ENCODE measurements at places on chromosomes 2 and 18.

DNA sequence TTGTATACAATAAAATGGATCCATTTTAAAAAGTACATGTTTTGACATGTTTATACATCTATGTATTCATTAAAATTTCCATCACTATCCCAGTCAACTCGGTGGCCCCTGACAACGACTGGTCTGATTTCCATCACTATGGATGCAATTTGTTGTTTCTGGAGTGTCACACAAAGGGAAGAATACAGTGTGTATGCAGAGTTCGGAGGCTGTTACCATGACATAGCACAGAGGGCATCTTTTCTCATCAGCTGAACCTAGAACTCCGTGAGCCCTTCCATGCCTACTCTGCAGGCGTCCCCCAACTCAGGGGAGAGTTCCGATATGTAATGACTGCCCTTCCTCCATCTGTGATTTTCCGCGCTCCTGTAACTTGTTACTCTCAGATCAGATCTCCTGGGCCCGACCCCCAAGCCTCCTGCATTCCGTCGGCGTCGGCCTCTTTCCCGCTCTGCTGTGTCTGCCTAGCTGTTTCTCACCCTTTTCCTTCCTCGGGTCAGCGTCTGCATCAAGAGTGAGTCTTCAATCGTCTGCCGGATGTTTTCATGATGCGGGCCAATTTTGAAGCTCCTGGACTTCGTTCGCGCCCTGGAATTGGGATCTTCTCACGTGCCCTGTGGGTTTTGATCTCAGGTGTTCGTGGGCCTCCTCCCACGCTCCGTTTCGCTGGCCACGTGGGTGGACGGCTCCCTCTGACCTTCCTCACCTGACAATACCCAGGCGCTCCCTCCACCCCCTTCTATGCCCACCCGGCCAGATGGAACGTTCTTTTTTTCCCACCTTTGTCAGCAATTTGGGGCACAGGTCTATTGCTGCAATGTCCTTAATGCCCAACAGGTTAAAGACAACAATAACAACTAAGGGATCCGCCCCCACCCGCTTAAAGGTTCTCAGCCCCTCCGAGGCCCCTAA is 161.0 kb downstream of the TWIST2 start:
- DNase-seq, result no peak

DNA sequence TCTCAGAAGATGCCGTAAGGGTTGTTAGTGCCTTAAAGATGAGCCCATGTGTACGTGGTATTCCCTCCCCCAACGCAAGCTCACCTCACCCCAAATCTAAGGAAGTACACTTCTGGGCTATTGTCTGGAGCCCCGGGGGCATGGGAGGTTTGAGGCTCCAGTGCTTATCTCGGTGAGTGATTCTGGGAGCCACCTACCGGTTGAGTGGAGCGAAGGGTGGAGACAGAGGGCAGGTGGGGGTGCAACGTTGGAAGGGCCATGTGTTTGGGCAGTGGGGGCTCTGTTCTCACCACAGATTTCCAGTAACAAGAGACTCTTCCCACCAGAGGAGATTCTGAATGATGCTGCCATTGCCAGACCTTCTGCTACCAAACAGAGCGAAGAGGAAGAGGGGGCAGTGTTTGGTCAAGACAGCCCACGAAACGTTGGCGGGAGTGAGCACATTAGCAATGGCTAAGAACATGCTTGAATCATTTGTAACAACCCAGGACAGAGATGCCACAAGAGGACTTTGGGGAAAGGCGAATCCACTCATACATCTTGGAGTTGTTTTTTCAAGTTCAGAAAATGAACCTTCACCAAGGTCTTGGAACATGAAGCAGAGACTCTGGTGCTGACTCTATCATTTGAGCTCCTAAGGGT is 38.7 kb downstream of the TWIST2 start:
- DNase-seq, result no peak

DNA sequence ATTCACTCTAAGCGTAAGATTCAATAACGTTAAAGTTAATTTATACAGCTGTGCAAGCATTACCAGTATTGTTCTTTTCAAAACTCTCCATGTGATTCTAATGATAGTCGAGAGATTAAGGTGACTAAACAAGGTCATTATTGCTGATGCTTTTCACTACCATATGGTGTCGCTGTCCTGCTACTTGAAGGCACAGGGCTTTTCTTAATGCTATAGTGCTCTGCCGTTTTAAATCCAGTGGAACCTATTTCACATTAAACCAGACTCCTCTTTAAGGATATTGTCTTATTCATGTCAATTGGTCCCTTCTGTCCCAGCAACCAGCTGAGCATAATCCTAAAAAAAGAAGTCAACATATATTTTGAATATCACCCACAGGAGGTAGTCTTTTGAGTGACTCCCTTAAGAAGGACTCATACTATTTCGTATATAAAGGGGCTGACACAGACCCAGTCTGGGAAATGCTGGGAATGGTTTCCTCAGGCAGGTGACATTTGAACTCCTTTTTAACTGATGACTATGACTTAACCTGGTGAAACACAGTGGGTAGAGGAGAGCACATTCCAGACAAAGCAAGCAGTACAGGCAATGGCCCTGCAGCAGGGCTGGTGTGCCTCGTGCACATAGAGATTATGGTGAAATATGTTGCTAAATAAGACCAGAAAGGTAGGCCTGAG is 53.9 kb upstream of the CYTIP start:
- DNase-seq, result peak; percentile 58

DNA sequence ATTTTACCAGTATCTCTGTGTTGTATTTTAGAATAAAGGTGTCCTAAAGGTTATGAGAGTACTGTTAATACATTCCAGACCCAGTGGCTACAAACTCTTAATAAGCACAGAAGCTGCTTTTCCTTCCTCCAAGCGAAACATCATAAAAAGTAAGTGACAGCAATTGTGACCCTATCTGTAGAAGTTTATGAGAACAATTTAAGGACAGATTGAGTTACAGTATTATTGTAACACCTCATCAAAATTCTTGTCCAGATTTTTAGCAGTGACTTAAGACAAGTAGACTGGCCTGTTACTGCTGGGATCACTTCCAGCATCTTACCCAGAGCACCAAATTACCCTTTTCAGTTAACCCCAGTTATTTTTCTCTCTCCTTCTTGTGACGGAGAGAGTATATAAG is 154.6 kb downstream of the ERBB4 start:
- DNase-seq, result peak; percentile 27

DNA sequence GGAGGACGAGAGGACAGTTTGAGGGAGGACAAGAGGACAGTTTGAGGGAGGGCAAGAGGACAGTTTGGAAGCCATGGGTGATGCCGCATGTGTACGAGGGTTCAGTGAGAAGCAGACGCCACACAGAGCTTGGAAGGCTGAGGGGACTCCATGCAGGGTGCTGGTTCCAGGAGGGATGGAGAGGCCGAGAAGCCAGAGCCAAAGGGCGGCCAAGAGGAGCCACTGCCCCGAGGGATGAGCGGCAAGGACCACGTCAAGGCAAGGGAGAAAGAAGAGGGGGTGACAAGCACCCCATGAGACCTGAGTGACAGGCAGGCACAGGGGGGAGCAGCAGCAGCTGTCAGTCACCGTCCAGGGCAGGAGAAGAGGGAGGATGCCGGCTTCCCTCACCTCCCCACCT is 385.7 kb upstream of the MYT1L start:
- DNase-seq, result no peak

DNA sequence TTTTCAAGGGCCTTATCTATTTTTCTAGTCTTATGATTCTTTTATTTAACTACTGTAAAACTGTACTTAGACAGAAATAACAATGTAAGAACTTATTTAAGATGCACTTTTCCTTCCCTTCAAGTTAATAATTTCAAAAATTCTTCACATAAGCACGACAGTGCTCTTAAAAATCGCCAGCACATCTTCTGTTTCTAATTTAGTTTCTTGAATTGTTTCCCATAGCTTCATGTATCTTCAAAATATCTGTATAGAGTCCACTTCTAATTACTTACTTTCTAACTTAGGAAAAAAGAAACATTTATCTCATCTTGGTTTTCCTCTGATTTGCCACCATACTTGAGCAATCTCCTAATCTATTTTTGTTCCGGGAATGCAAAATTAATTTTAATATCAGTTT is 196.1 kb downstream of the BABAM2 start:
- no peak for DNase-seq

- DNase-seq, result peak; percentile 83
Observed at GRCh38 chr2:227106845-227107759, 56.9 kb downstream of the COL4A4 start.

DNA sequence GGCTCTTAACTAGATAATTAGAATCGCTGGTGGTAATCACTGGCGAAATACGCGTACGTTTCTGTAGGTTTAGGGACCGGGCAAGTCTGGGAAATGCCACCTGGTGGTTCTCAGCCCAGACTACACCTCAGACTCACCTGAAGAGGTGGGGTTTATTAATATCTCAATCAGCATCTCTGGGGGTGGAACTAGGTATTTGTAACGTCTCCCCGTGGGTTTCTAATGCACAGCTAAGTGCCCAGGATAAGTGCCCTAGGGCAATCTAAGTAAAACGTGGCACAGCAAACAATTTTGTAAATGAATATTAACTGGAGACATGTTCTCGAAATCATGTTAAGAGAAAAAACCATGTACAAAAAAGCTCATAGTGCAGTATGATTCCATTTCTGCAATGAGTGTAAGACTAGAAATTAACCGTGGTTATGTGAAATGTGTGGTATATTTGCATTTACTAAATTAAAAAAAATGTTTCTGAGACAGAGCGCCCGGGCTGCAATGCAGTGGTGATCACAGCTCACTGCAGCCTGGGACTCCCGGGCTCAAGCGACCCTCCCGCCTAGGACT is 760 bp upstream of the CNOT11 start:
- no peak for DNase-seq

DNA sequence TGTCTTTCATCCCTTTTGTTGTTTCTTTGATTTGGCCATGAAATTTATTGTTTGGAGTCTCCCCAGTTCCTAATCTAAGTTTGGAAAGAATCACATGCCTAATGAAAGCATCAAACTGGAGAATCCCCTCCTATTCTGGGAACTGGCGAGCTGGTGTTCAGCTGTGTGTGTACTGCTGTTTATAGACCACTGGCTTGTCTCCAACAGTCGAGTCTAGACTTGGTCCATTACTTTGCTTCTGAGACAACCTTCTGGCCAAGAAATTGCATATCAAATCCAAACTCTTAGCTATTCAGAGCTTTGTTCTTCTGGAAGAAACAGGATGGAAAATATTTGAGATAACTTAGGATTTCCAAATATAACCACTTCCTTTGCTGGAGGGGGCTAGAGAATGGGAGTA is 111.5 kb upstream of the THSD7B start:
- no peak for DNase-seq

DNA sequence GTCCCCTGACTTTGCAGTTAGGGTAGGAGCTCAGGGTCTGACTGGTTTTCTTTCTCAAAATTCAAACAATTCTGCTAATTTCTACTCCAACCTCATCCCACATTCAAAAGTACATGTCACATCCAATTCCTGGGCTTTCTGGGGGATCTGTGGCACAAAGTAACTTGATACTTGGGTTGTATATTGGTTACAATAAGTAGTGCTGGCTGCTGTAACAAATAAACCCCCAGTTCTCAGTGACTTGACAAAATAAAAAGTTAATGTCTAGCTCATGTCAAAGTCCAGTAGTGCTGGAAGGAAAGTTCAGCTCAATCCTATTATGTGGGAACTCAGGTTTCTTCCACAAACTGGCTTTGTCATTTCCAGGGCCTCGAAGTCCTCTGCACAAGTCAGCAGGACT is 23.1 kb downstream of the LGALSL start:
- DNase-seq, result no peak

- DNase-seq, result no peak
Observed at GRCh38 chr2:127124426-127124825, 17.5 kb upstream of the BIN1 start.

DNA sequence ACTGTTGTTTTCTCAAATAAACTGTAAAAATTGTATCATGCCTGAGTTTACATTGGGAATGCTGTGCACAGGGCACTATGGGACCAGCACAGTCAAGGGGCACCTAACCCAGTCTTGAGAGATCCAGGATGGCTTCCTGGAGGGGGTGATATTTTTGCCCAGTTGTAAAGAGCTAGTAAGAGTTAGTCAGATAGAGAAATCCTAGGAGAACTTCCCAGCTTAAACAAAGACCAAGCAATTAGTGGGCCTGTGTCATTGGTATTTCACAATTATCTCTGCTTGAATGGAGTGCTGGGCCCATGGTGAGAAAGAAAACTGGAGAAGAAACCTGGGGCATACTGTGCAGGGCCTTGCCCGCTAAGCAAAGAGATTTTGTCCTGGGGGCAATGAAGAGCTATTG is 12.2 kb downstream of the XDH start:
- no peak for DNase-seq

- peak; percentile 61 for DNase-seq
Observed at GRCh38 chr2:23418461-23418911, 33.5 kb downstream of the KLHL29 start.
